ENCODE measurements at places on chromosomes 16 and 17. TPM values are rescaled to one million over a fixed set of nuclear protein-coding genes. Genes with fewer than 3 reads are reported as not detected.

REXO5 gene
- total RNA-seq = 12.6 TPM

GRCh38 chr16:4086153-4086552 is 30.1 kb downstream of the ADCY9 start:
- DNase-seq = no peak

KCNG4 gene
- total RNA-seq = 2.1 TPM

- DNase-seq = no peak
Measured at GRCh38 chr17:58920773-58921172, 165.1 kb downstream of the PPM1E start.

TBC1D26 gene
- 0.12 TPM for total RNA-seq

DNA sequence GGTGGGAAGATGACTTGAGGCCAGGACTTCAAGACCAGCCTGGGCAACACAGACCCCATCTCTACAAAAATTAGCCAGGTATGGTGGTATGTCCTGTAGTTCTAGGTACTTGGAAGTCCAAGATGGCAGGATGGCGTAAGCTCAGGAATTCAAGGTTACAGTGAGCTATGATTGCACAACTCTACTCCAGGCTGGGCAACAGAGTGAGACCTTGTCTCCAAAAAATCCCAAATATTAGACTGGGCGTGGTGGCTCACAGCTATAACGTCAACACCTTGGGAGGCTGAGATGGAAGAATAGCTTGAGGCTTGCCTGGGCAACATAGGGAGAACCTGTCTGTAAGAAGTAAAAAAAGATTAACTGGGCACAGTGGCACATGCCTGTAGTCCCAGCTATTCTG is 30.8 kb downstream of the SUZ12 start:
- DNase-seq = no peak

- DNase-seq = no peak
Measured at GRCh38 chr16:54142787-54143186, 143.8 kb downstream of the IRX3 start.

- no peak for DNase-seq
Measured at GRCh38 chr16:82750068-82750467, 123.3 kb downstream of the CDH13 start.

DNA sequence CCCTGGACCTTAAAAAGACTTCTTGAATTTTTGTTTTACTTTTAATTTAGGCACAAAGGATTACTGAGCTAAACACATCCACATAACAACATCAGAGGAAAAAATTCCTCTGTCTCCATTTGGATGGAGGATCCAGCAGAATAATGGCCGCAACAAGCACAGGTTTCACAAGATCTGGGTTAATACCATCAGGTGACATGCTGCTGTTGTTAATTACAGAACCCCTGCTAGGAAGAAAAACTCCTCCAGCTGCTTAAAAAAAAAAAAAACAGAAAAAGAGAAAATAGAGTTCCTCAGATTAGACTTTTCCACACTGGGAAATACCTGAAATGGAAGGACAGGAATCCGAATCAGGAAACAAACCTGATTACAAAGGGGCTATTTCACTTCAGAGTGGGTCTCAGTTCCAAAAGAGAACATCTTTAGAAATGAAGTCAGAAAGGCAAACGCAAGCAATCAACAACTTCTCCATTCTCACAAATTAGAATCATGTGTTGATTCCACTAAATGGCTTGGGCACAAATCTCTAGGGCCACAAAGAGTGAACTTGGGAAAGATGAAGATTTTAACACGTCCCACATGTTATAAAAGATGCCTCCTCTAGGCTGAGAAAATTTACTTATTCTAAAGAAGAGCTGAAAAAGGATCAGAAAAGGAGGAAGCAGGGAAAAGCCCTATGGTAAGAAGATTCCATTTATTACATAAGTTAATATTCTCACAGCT is 44.0 kb downstream of the SPOP start:
- no peak for DNase-seq

DNA sequence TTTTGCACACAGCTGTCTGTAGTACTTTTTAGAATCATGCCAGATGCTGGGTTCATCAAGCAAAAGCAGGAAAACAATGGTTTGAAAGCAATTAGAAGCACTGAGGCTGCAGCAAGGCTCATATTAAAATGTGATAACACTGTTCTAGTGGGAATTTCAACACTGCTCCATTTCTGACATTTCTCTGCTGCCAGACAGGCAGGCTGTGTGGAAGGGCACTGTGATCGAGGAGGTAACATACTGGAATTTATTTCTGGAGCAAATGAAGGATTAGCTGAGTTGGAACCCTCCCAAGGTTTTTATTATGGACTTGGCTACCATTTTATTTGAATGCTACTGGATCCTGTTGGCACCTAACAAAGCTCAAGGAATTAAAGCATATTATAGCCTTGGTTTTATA is 66.9 kb downstream of the SKAP1 start:
- DNase-seq = no peak

PARD6A gene
- 0.65 TPM for total RNA-seq

TMC5 gene
- not detected for total RNA-seq

- no peak for DNase-seq
Measured at GRCh38 chr16:2087748-2088631, 40.2 kb downstream of the TSC2 start.

DNA sequence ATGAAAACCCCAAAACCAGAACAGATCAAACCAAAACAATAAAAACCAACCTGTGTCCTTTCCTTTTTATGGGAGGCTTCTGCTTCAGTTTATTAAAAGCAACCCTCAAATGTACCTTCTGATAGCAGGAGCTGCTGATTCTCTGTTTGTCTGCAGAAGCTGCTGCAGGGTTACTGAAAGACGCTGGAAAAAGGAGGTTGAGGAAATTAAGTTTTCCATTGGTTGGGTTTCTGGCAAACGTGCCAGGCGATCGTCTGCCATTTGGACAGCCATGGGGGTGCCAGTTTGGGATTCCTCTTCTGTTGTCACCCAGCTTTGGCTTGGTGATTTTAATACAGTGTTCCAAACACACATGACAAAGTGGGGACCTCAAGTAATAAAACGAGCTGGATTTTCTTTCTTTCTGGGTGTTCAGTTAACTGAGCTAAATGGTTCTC is 185.4 kb upstream of the ZFHX3 start:
- no peak for DNase-seq

DNA sequence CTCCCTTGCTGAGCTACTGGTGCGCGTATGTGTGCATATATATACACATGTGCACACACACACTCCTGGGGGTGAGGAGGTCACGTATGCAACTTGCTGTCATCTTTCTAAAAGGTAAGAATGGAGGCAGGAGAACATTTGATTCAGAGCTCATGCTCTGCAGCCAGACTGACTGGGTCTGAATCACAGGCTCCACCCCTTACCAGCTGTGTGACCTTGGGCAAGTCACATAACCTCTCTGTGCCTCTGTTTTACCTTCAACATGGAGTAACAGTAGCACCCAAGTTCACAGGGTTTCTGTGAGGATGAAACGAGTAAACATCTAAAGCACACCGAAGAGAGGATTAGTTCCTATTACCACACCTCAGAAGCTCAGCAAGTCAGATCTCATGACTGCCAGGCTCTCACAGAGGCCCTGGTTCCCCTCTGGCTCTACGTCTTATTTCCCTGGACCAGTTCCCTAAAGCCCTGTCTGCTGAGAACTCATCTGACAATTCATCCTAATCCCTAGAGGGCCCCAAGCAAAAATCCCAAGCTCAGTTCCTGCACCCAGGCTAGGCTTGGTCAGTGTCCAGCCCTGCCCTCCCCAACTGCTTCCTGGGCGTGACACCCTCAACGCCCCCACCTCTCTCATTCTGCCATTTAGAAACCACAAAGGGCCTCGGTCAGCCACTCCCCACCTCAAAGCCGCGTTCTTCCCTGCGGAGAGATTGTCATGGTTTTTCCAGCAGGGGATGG is 28.7 kb downstream of the ABR start:
- DNase-seq = no peak

DNA sequence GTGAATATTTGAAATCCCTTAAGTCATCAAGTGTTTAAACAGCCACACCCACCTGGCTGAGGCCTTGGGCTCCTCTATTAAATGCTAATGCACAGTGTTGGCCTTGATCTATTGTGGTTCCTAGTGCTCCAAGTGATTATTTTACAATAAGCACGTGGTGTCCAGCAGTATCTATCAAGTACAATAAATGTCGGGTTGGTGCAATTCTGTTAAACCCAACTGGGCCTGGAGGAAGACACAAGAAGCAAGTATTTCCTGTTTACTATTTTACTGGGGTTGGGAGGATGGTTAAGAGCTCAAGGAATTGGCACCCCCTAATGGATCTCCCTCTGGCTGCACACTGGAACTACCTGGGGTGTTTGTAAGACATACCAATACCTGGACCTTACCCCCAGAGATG is 72.1 kb upstream of the HNF1B start:
- DNase-seq = no peak

GRCh38 chr16:84883301-84883700 is 63.5 kb downstream of the CRISPLD2 start:
- DNase-seq = no peak

GRCh38 chr16:89143911-89144675 is 27.5 kb upstream of the CDH15 start:
- no peak for DNase-seq

DNA sequence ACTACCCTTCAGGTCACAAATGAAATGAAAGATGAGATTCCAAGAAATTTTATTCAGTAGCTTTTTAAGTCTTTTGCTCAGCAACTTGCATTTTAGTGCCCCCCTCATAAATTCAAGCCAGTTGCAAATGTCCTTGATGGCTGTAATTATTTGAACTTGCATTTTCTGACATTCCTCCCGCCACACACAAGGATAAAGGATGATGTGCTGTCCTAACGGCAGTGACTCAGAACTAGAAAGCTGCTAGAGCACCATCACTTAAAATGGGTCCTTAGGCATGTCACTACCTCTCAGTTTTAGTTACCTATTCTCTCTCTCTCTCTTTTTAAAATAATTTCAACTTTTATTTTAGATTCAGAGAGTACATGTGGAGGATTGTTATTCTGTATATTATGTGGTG is 306.7 kb downstream of the CNTNAP4 start:
- DNase-seq = no peak

GRCh38 chr16:70652322-70652721 is 6.0 kb downstream of the IL34 start:
- DNase-seq = no peak

SEC14L5 gene
- not detected for total RNA-seq

KRTAP4-4 gene
- not detected for total RNA-seq

DNA sequence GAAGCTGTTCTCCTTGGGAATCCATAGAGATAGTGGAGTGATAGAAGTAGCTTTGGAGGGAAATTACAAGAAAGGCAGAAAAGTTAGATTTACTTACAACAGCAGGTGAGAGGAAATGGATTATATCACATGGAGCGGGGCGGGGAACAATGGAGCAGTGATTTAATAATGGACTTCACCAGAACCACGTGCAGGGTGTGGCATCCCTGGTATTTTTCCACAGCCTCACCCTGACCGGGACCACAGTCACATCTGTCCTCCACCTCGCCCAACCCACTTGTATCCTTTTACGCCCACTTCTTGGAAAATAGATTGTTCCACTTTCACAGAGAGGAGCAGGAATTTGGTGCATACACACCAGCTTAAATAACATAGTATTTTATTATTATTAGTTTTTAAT is 15.9 kb upstream of the CYB5B start:
- peak; percentile 54 for DNase-seq
